NCI-H510A treated with DMSO at 0.1 percent for 48 hours (cell line): ENCODE measurements at places on chromosomes 1 and 21.

DNA sequence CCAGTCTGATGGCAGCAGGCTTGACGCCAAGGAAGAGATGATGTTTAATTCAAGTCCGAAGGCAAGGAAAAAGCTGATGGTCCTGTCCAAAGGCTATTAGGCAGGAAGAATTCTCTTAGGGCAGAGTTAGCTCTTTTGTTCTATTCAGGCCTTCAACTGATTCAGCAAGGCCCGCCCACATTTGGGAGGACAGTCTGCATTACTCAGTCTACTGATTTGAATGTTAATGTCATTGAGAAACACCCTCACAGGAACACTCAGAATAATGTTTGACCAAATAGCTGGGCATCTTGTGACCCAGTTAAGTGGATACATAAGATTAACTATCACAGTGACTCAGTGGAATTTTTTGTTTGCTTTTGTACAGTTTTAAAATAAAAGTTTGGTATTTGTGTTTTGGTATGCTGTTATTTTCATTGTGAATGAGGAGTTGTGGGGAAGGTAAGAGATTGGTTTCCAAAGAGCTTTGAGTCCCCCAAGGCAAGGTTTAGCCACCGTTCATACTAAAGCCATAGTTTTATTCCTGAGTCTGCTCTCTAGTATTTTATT lies 1.7 kb upstream of the ZNF691 start:
- DNase-seq = no peak

DNA sequence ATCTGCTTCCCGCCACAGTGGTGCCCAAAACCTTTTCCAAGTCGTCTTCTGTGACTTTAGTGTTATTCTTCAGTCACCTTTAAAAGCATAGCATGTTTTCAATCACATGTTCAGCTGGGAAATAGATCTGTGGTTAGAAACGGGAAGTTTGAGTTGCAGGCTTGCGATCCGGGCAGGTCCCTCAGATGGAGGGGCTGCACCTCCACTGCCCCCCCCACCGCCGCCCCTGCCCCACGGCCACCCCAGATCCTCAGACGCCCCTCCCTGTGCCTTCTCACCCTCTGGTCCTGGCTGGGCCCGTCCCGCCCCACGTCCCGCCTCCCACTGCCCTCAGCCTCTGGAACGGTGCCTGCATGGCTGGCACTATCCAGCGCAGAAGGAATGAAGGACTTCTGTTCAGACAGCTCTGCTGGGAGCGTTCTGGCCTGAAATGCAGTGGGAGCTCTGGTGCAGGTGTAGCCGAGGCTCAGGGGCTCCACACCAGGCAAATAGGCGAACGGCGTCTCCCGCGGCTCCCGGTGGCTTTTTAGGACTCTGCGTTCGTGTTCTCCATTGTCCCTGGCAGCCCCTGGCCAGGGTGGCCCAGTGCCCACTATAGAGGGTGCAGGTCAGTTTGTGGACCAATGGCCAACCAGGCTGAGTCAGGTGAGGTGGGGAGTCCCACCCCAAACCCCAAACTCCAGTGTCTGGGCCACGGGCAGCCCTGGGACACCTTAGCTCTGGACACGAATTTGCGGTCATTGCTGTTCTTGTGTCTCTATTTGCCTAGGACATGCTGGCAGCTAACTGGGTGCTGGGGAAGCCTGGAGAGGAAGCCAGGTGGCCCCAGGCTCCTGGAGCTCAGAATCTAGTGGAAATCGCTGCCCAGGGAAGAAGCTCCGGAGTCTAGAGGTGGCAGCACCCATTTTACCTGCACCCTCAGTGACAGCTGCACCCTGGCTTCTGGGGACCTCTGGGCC lies 67.1 kb downstream of the FAAP20 start:
- DNase-seq = no peak

DNA sequence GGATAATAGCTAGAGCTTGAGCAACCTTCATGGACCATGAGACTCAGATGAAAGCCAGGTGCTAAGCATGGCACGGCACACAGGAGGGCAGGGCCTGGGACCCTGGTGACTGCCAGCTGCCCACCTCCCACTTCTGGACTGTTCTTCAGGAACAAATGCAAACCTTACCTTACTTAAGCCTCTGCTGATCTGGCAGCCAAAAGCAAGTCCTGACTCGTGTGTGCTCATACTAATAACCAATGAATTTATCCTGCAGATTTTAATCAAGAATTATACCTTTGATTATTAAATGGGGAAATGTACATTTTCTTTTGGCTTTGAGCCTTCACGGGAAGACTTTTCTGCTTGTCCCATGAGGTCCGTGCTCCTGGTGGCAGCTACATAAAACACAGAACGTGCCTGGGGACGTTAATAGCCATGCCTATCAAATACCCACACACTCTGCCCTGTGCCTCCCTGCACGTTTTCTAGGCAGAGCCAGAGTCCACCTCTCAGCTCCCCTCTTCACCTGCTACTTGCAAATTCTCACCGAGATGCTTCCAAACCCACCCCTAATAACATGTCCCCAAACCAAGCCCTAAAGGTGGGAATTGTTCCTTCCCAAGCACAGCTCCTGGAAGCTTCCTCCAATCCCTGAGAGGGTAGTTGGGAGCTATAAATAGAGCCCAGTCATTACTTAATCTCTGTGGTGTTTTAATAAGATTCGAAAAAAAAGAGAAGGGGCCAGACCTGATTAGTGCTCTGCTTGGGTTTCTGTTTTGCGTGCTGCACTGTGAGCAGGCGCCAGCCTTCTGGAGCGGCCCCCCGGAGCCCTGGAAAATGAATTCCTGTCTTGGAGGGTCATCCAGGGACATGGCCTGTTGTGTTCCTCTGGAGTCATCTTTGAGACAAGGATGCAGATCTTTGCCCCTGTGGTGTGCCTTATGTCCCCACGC lies 33.5 kb downstream of the SLC1A7 start:
- DNase-seq = no peak

DNA sequence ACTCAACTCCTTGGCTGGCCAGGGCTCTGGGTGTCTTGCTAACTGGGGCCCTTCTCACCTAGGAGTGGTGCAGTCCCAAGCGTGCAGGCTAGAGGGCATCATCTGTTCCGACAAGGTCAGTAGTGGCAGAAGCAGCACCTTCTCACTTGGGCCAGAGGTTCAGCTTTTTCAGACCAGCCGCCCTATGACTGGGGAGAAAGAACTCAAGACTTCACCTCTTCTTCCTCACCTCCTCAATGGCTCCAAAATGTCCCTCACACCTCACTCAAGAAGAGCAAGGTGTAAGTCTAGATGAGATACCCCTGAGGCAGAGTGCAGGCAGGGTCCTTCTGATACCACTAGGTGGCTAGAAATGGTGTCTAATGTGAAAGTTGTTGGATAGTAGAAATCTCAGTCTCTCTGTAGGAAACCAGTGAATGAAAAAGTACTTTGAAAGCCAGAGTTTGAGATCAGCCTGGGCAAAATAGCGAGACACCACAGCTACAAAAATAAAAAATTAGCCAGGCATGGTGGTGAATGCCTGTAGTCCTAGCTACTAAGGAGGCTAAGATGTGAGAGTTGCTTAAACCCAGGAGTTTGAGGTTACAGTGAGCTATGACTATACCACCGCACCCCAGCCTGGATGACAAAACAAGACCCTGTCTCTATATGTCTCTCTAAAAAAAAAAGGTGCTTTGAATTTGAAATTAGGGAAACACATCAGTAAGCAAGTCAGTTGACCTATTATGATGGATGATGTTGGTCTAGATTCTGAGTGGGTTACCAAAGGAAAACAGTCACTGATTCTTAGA lies 8.6 kb upstream of the IL20 start:
- no peak for DNase-seq

- no peak for DNase-seq
These were observed 45.7 kb upstream of the ZNF648 start for GRCh38 chr1:182107209-182107608.

GRCh38 chr1:46300673-46301405 lies 2.6 kb downstream of the LRRC41 start:
- DNase-seq = no peak

GRCh38 chr1:109933856-109934711 lies 23.4 kb downstream of the CSF1 start:
- peak; percentile 9 for DNase-seq

DNA sequence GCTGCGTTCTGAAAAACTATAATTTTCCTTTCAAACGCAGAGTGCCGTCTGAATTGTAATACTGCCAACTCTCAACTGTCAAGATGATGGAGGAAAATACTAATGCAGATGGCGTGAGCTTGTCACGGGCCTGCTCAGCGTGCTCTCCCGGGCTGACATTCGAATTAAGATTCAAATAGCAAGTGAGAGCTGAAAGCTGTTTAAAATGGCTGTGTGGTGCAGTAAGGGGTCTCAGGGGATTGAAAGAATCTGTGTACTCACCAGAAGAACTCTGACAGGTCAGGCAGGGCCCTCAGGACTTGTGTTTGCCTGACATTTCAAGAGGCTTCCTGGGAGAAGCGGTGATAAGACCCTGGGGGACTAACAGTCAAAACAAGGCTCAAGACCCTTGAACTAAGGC lies 33.1 kb downstream of the ZMYND12 start:
- no peak for DNase-seq

DNA sequence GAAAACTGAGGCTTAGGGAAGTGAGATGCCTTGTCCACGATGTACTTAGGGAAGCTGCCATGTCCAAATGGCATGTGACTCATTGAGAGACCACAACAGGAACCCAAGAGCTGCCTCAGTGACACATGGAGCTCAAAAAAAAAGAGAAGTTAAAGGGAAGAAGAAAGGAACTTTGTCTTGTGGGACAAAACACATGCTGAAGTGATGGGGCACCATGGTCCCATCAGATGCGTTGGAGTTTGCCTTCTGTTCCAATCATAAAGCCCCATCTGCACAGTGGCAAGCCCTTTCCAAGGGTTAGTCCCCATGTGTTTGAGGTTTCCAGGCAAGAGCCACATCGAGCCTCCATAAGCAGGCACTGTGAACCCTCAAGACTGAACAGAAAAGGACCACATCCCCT lies 8.0 kb downstream of the MED8 start:
- DNase-seq = no peak

DNA sequence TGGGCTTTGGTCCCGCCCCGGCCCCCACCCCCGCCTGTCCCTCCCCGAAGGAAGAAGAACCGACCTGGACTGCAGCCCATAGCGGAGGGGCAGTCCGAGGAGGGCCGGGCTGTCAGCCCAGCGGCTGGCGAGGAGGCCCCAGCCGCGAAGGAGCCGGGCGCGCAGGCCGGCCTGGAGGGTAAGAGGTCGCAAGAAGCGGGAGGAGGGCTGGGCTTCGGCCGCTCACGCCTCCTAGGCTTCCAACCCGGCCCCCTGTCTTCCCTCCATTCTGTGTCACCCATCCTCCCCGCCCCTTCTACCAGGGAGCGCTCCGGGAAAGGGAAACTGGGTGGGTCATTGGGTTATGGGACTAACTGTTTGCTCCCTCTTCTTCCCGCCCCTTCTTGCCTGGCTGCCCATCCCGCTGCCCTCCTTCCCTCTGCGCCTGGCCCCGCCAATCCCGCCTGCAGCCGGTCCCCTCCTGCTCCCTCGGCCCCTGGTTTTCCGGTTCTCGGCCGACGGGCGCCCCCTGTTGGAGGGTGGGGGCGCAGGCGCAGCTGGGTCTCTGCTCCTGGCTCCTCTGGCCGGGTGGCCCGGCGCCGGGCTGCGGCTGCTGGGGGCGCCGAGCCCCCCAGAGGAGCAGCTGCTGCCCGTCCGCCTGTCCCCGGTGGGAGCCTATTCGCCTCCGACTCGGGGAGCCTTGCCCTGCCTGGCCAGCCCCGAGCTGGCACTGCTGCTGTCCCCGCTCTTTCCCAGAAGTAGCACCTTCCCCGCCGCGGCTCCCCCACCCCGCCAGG lies 2.4 kb downstream of the RUSC1 start:
- DNase-seq = peak; percentile 94

GRCh38 chr21:14583629-14584255 lies 37.6 kb upstream of the SAMSN1 start:
- DNase-seq = no peak

DNA sequence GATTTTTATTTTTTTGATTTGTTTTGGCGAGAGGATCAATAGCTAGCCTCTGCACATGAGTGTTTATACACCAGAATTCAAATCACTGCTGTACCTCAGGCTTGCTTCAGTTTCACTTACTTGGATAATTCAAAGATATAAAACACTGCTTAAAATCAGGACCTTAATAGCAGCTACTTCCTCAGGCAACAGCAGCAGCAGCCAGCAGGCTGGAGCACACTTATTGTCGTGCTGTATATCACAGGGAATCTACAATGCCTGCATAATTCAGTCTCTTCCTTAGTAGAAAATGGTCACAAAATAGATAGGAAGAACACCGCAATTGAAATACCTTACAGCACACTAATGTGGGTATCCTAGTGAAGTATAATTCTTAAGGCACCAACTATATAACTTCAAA lies 497.3 kb downstream of the NEGR1 start:
- no peak for DNase-seq

DNA sequence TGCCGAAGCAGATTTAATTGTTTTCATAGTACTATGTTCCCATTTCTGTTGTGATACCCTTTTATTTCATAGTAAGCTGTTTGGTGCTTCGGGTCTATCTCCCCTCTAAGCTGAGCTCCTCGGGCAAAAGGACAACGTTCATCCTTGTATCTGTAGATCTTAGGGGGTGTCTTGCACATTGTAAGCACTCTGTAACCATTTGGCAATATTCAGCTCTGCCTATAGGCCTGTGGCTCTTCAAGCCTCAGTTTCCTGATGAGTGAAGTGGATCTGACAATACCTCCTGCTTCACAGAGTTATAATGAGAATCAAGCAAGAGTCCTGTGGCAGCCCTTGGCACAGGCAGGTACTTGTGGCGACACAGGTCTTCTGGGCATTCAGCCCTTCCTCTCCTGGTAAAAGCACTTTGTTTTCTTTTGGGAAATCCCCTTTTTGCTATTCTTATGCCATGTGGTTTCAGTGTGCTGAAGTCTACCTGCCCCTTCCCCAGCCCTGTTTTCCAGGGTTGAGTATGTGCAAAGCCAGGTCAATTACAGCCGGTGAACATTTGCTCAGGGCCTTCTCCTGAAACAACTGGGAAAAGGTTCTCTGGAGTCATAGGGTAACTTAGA lies 8.5 kb upstream of the EXO1 start:
- DNase-seq = no peak

GRCh38 chr1:233389893-233390292 lies 62.4 kb downstream of the MAP3K21 start:
- no peak for DNase-seq

- DNase-seq = no peak
These were observed 14.6 kb upstream of the AGBL4 start for GRCh38 chr1:50038237-50038809.

DNA sequence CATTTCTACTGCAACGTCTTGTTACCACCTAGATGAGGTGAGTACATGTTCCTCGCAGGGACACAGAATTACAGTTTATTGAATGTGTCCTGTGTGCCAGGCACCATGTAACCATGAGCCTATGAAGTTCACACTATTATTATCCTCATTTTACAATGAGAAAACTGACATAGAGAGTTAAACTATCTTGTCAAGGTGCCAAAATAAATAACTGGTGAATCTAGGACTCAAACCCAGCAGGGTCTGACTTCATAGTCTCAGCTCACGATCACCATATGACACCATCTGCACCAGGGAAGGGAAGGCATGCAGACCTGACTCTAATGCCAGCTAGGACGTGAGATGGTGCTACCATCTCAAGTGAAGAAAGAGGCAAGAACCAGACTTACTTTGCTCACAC lies 2.4 kb downstream of the SELE start:
- no peak for DNase-seq

- DNase-seq = no peak
These were observed 102.3 kb downstream of the OMA1 start for GRCh38 chr1:58443986-58444868.
